ENCODE measurements at places on chromosomes 6 and 20. TPM values are rescaled to one million over a fixed set of nuclear protein-coding genes. Genes with fewer than 3 reads are reported as not detected.
A peak's percentile ranks its signal among the peaks of the same experiment; 100 is the strongest.

- no peak overlapping the region for H3K4me3 ChIP-seq
- no peaks in the 10 kb centered on the region for H3K27me3 ChIP-seq
- no peaks in the 10 kb centered on the region for H3K36me3 ChIP-seq
- H3K27ac ChIP-seq = no peak overlapping the region
- H3K4me1 ChIP-seq = no peaks in the 10 kb centered on the region
Observed at GRCh38 chr20:38608188-38608587, 6.6 kb downstream of the ARHGAP40 start.

- no peaks in the 10 kb centered on the region for H3K36me3 ChIP-seq
- no peak overlapping the region for H3K27ac ChIP-seq
- H3K27me3 ChIP-seq = no peaks in the 10 kb centered on the region
- peak; percentile 33 for DNase-seq
Observed at GRCh38 chr6:168417191-168417590, 23.8 kb upstream of the SMOC2 start.

- H3K27me3 ChIP-seq = no peaks in the 10 kb centered on the region
- H3K4me3 ChIP-seq = no peak overlapping the region
- H3K36me3 ChIP-seq = no peaks in the 10 kb centered on the region
- H3K27ac ChIP-seq = peak overlapping the region; percentile 73
- peaks cover 47% of the 10 kb centered on the region for H3K4me1 ChIP-seq
Observed at GRCh38 chr6:52552278-52552643, 24.6 kb downstream of the TRAM2 start.

DNA sequence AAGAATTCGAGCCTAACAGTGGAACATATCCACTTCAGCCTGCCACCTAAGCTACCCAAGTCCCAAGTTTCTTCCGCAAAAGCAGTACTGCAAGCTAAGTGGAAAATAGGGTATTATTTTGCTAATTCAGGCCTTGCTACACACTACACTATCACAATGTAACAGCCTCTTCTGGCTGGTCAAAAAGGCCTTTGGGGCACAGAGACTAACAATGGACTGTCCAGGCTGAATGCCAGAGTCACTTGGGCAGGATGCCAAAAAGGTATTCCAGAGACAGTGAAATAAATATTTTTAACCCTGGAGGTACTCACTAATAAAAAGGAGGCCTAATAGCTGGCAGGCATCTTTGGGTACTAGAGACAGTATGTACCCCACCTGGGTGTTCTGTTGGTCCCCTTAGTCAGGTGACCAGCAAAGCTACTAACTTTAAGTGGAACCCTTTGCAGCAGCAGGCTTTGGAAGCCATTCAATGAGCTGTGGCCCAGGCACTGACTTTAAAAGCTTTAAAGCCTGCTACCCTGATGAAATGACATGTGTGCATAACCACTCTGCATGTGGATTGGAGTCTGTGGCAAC lies 692.1 kb downstream of the HTR1B start:
- DNase-seq = no peak
- H3K27ac ChIP-seq = no peak overlapping the region
- H3K27me3 ChIP-seq = no peaks in the 10 kb centered on the region
- no peaks in the 10 kb centered on the region for H3K4me1 ChIP-seq
- H3K36me3 ChIP-seq = no peaks in the 10 kb centered on the region
- H3K4me3 ChIP-seq = no peak overlapping the region

- peaks cover 2% of the 10 kb centered on the region for H3K4me1 ChIP-seq
- DNase-seq = no peak
- H3K27ac ChIP-seq = no peak overlapping the region
- H3K36me3 ChIP-seq = no peaks in the 10 kb centered on the region
Observed at GRCh38 chr6:69775585-69775849, 21.3 kb downstream of the LMBRD1 start.

DNA sequence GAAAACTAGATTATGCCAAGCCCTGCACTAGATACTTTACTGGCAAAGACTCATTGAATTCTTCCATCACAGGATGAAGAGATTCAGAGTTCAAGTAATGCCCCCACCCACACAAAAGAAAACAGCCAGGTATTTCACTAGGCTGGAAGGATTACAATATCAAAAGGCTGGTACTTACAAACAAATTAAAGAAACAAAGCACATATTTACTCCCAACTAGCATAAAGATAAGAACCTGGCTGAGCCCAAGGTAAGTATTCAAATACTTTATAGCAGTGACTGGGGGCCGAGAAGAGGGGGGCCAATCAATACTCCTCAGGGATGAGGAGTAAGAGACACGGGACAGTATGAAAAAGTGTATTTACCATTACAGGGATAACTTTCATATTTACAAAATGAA lies 3.7 kb downstream of the ACOT8 start:
- no peaks in the 10 kb centered on the region for H3K27me3 ChIP-seq
- H3K36me3 ChIP-seq = peaks cover 11% of the 10 kb centered on the region
- no peak overlapping the region for H3K4me3 ChIP-seq
- DNase-seq = no peak
- H3K27ac ChIP-seq = no peak overlapping the region
- H3K4me1 ChIP-seq = peaks cover 15% of the 10 kb centered on the region

DNA sequence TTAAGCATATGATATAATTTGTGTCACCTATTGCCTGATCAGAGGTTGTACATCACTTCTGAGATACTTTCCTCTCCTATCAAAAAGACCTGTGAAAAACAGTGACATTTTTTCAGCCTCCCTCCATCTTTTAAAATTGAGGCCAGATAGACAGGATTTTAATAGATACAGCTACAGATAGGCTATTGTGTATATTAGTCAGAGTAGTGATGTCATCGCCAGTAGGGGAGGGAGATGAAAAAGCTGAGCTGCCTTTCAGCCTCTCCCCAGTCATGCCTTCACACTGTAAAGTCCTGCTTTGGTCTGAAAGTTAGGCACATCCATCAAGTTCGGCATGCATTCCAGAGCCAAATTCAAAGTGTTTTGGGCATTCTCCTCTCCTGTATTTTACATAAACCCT lies 7.9 kb upstream of the PABPC1L start:
- DNase-seq = no peak
- H3K27ac ChIP-seq = no peak overlapping the region
- H3K4me1 ChIP-seq = no peaks in the 10 kb centered on the region
- H3K27me3 ChIP-seq = no peaks in the 10 kb centered on the region
- H3K4me3 ChIP-seq = no peak overlapping the region

- H3K27ac ChIP-seq = no peak overlapping the region
- no peak overlapping the region for H3K4me3 ChIP-seq
- H3K27me3 ChIP-seq = no peaks in the 10 kb centered on the region
- H3K36me3 ChIP-seq = no peaks in the 10 kb centered on the region
- peaks cover 30% of the 10 kb centered on the region for H3K4me1 ChIP-seq
Observed at GRCh38 chr6:154861825-154862224, 128.6 kb downstream of the SCAF8 start.

GRCh38 chr6:131858765-131859415 lies 51.1 kb downstream of the ENPP1 start:
- H3K27ac ChIP-seq = no peak overlapping the region
- H3K27me3 ChIP-seq = no peaks in the 10 kb centered on the region
- H3K36me3 ChIP-seq = peaks cover 1% of the 10 kb centered on the region
- peaks cover 22% of the 10 kb centered on the region for H3K4me1 ChIP-seq
- DNase-seq = no peak

- DNase-seq = peak; percentile 69
- peaks cover 2% of the 10 kb centered on the region for H3K4me1 ChIP-seq
- H3K4me3 ChIP-seq = peak overlapping the region; percentile 35
- H3K27me3 ChIP-seq = peaks cover 3% of the 10 kb centered on the region
- no peak overlapping the region for H3K27ac ChIP-seq
Observed at GRCh38 chr20:31861385-31862156, 8.8 kb downstream of the DUSP15 start.

DNA sequence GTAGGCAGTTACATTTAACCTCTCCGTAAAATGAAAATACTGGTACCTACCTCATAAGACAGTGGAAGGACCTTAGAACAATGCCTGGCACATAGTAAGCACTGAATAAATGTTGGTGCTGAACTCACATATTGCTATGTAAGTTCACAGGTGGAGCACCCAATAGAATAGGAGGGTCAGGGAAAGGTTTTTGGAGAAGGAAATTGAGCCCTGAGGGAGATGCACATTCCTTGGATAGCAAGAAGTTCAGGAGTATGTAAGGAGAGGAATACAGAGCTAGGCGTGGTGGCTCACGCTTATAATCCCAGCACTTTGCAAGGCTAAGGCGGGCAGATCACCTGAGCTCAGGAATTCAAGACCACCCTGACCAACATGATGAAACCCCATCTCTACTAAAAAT lies 7.0 kb downstream of the UBE2C start:
- H3K27me3 ChIP-seq = peaks cover 4% of the 10 kb centered on the region
- no peak overlapping the region for H3K27ac ChIP-seq
- DNase-seq = no peak
- no peak overlapping the region for H3K4me3 ChIP-seq

- no peak for DNase-seq
- peak overlapping the region; percentile 41 for H3K4me3 ChIP-seq
- no peaks in the 10 kb centered on the region for H3K27me3 ChIP-seq
- H3K36me3 ChIP-seq = no peaks in the 10 kb centered on the region
Observed at GRCh38 chr20:25865715-25866656, 169.3 kb upstream of the ZNF337 start.

- DNase-seq = no peak
- peak overlapping the region; percentile 83 for H3K4me3 ChIP-seq
- H3K4me1 ChIP-seq = peaks cover 11% of the 10 kb centered on the region
- peaks cover 11% of the 10 kb centered on the region for H3K36me3 ChIP-seq
Observed at GRCh38 chr20:59004493-59004762, 2.6 kb downstream of the CTSZ start.

GRCh38 chr6:139612135-139612465 lies 237.7 kb upstream of the CITED2 start:
- H3K27me3 ChIP-seq = no peaks in the 10 kb centered on the region
- no peaks in the 10 kb centered on the region for H3K36me3 ChIP-seq
- no peak overlapping the region for H3K4me3 ChIP-seq
- no peak overlapping the region for H3K27ac ChIP-seq
- DNase-seq = no peak

DNA sequence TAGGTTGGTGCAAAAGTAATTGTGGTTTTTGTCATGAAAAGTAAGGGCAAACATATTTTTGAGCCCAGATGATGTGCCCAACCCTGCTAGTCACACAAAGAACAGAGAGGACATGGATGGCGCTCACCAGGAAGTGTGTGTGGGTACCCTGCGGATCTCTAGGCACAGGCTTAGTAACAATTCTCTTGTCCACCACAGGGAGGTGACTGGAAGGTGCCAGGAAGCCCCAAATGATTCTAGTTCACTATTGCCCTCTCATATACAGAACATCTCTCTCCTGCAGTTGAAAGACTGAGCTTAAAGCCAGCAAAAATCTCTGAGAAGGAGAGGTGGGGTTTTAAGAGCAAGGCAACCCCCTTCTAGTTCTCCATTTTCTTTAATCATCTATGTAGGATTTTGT lies 272.1 kb upstream of the TAB2 start:
- no peak overlapping the region for H3K4me3 ChIP-seq
- H3K27me3 ChIP-seq = no peaks in the 10 kb centered on the region
- no peaks in the 10 kb centered on the region for H3K36me3 ChIP-seq
- no peak overlapping the region for H3K27ac ChIP-seq

DNA sequence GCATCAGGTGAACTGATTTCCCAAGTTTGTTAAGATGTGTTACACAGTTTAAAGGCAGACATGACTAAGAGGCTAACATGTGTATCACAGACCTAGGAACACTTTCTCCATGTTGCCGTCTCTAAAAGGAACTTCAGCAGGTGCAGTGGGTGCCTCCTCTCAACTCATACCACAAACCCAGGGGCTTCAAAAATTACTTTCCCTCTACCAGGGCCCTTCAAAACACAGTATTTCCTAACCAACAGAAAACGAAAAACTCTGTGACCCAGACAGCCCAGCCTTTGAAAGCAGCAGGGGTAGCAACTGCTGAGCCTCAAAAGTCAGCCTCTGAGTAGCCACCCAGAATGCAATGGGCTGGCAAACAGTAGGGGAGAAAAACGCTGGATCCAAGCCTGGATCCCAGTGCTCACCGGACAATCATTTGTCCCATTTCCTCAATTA lies 28.5 kb downstream of the B4GALT5 start:
- H3K4me3 ChIP-seq = no peak overlapping the region
- no peaks in the 10 kb centered on the region for H3K36me3 ChIP-seq
- DNase-seq = no peak
- no peaks in the 10 kb centered on the region for H3K27me3 ChIP-seq
- H3K4me1 ChIP-seq = peaks cover 22% of the 10 kb centered on the region
- no peak overlapping the region for H3K27ac ChIP-seq

GRCh38 chr6:36660771-36661471 lies 17.6 kb upstream of the CDKN1A start:
- DNase-seq = no peak
- no peaks in the 10 kb centered on the region for H3K36me3 ChIP-seq
- no peaks in the 10 kb centered on the region for H3K4me1 ChIP-seq
- H3K27me3 ChIP-seq = no peaks in the 10 kb centered on the region

- DNase-seq = no peak
- H3K4me3 ChIP-seq = no peak overlapping the region
- no peaks in the 10 kb centered on the region for H3K27me3 ChIP-seq
- peaks cover 2% of the 10 kb centered on the region for H3K36me3 ChIP-seq
- H3K4me1 ChIP-seq = no peaks in the 10 kb centered on the region
Observed at GRCh38 chr20:56458206-56458821, 10.1 kb upstream of the RTF2 start.

GRCh38 chr20:7161690-7162089 lies 394.2 kb downstream of the BMP2 start:
- H3K27me3 ChIP-seq = no peaks in the 10 kb centered on the region
- no peaks in the 10 kb centered on the region for H3K36me3 ChIP-seq
- DNase-seq = no peak
- no peaks in the 10 kb centered on the region for H3K4me1 ChIP-seq

DNA sequence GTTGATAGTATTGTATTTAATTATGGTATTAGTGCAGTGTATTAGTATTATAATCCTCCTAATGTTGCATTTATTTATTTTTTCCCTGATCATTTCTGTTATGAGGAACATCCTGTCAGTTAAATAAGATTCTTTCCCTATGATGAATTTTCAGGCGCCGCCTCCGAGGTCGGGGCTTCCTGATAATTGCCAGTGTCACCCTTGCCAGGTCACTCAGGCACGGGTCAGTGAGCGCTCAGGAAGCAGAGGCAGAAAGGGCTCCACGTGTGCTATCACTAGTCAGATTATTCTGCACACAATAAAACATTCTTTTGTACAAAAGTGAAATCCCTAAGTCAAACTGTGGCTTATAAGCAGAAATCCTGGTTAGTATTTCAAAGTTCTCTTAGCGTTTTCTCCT lies 64.8 kb downstream of the TSHZ2 start:
- no peaks in the 10 kb centered on the region for H3K27me3 ChIP-seq
- DNase-seq = no peak
- no peak overlapping the region for H3K4me3 ChIP-seq
- H3K4me1 ChIP-seq = no peaks in the 10 kb centered on the region

The BFSP1 gene
- total RNA-seq = 0.17 TPM

The GRIK2 gene
- total RNA-seq = 0.17 TPM

The SLC32A1 gene
- not detected for total RNA-seq

The PAK5 gene
- 0.17 TPM for total RNA-seq

The FAM162B gene
- total RNA-seq = 0.56 TPM

The PRICKLE4 gene
- total RNA-seq = 1.4 TPM

The MYMX gene
- not detected for total RNA-seq

Measured in liver (tissue), 10 donors.